ENCODE measurements at places on chromosomes 16 and 17. TPM values are rescaled to one million over a fixed set of nuclear protein-coding genes. Genes with fewer than 3 reads are reported as not detected.
A peak's percentile ranks its signal among the peaks of the same experiment; 100 is the strongest.

DNA sequence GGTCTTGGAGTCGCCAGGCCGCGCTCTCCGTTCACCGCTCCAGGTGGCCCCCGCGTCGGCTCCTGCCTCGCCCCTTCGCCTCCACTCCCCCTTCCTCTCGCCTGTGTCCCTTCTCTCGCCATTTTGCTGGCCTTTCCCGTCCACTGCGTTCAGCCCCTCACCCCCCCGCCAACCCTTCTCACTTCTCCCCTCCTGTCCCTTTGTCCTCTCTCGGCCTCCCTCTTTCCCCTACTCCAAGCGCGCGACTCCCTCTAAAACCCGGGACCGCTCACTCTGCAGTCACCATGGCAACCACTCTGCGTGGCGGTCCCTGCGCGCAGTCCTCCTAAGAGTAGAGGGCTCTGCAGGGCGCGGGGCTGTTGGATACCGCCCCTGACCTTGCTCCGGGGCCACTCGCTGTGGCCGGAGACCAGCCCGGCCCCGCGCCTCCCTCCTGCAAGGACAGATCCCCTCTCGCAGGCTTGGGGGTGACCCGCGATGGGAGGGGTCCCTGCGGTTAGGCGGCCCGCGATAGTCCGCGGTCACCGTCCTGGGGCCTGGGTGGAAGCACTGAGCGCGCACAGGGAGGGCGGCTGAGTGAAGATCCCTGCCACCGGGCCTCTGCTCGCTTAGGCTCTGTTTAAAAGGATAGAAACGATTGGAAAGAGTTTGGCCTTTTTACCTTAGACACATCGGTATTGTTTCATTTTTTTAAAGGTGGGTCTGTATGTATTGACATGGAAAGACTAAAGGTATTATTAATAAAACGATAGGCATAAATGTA, 454 bp downstream of the CCDC40 start:
- peak; percentile 79 for DNase-seq

- peak; percentile 22 for DNase-seq
Measured at GRCh38 chr17:36848008-36848902, 89.0 kb upstream of the LHX1 start.

Gene DNAH9
- 0.42 TPM for total RNA-seq

Gene KRT40
- total RNA-seq = not detected

DNA sequence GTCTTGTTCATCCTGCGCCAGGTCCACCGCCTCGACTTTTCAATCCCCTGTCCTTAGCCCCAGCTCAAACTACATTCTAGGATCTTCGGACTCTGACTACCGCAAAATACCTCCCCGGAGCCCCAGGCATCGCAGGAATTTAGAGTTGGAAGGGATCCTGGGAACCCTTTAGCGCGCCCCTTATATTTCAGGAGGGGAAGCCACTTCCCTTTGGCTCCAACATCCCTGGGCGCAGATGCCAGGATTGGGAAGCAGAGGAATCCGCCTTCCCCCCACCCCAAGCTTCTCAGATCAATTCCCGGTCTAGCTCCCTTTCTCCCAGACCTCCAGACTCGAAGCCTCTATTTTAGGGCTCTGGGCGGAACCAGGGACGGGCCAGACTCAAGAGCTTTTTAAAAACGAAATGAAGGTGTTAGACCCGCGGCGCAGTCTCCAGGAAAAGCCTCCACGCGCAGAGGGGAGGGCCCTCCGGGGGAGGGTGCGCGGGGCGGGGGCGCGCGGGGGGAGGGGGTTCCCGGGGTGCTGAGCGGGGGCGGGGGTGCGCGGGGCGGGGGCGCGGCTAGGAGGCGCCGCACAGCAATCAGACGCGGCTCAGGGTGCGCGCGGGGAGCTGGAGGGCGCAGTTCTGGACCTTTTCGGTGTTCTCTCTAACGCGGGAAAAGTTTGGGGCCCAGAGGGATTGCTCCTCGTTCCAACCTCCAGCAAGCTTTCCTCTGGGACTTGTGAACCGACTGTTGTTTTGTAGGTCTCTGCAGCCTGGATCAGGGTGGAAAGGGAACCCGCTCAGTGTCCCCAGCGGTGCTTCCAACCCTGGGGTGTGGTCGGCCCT, 1.6 kb downstream of the AHSP start:
- DNase-seq = peak; percentile 73

DNA sequence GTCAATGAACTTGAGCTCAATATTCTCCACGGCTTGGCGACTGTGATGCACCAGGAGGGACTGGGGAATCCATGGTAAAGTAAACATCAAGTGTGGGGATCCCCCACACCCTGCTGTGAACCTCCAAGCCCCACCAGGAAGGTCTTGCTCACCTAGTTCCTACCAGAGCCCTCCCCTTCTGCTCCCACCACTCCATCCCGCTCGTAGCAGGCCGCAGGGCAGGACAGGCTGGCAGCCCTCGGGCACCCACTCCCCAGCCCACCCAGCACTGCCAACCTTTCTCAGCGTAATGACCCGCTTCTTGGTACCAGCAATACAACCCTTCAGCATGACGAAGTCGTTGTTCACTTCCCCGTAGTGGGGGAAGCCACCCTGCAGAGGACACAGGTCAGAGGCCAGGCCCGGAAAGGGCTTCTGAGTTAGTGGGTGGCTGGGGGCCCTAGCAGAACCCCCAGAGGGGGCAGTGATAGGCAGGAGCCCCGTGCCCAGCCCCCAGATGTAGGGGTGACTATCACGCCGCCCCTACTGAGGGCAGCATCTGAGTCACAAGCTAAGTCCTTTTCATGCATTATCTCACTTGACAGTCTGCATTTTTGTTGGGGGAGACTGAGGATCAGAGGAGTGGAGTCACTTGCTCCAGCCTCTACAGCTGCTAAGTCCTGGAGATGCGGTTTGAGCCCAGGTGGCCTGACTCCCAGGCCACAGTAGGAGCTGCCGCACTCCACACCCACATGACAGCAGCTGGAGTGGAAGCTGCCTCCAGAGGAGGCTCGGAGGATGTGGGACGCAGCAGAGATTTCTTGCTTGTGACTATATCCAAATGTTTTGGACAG, 2.8 kb upstream of the MSRB1 start:
- DNase-seq = no peak

GRCh38 chr17:81644976-81645952, 8.3 kb downstream of the TSPAN10 start:
- DNase-seq = no peak
